ENCODE measurements at places on chromosomes 5 and 9. TPM values are rescaled to one million over a fixed set of nuclear protein-coding genes. Genes with fewer than 3 reads are reported as not detected.

OR13C8 gene
- total RNA-seq: not detected

GRCh38 chr5:66757219-66757833, 161.1 kb downstream of the MAST4 start:
- no peak for DNase-seq
- H3K36me3 ChIP-seq: no peaks in the 10 kb centered on the region
- no peak overlapping the region for H3K27ac ChIP-seq
- H3K27me3 ChIP-seq: 0 out of 2 replicates have a peak, but pooled peaks cover 12% of the 10 kb centered on the region

GRCh38 chr5:116576053-116576713, 1.6 kb upstream of the SEMA6A start:
- DNase-seq: no peak
- H3K27ac ChIP-seq: no peak overlapping the region
- peaks cover 19% of the 10 kb centered on the region for H3K27me3 ChIP-seq

- no peak overlapping the region for H3K27ac ChIP-seq
- DNase-seq: no peak
- no peaks in the 10 kb centered on the region for H3K27me3 ChIP-seq
- no peaks in the 10 kb centered on the region for H3K4me1 ChIP-seq
- H3K36me3 ChIP-seq: no peaks in the 10 kb centered on the region
These were observed 20.8 kb downstream of the MINAR2 start for GRCh38 chr5:129768735-129769134.
